ENCODE measurements at places on chromosomes 2 and 18. TPM values are rescaled to one million over a fixed set of nuclear protein-coding genes. Genes with fewer than 3 reads are reported as not detected.

DNA sequence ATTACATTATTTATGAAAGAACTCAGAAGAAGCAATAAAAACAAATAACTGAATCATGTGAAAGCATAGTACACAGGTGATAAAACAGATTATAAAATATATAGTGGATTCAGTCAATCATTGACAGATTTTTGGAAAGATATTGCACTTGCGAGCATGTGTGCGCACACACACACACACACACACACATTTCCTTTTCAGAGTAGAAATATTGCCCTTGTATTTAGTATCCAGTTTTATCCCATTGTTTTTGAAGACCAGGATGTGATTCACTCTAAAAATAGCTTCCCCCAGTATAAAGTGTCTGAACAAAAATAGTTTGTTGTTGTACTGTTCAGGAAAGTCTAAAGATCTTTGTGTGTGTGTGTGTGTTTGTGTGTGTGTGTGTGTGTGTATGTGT is 145.5 kb downstream of the CALCRL start:
- DNase-seq = no peak

DNA sequence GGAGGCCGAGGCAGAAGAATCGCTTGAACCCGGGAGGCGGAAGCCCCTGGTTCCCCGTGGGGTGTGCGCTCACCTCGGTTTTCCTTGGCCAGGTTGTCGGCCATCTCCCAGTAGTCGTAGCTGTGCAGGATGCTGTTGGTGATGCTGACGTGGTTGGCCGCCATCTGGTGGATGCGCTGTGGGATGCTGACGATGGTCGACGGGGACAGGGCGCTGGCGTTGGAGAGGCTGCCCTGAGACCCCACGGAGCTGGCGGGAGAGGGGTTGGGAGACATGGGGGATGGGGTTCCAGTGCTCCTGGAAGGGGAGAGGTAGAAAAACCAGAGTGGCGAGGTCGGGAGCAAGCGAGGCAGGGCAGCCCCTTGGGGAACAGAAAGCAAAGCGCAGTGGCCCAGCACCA is 64.4 kb upstream of the REV1 start:
- no peak for DNase-seq

- no peak for DNase-seq
These were observed 34.7 kb upstream of the MAP2 start for GRCh38 chr2:209389171-209389618.

GRCh38 chr18:11260961-11261461 is 111.6 kb upstream of the PIEZO2 start:
- DNase-seq = no peak

- DNase-seq = no peak
These were observed 549.4 kb downstream of the TRIB2 start for GRCh38 chr2:13266166-13266565.

- DNase-seq = peak; percentile 28
These were observed 484.2 kb downstream of the DLGAP1 start for GRCh38 chr18:3970929-3971328.

DNA sequence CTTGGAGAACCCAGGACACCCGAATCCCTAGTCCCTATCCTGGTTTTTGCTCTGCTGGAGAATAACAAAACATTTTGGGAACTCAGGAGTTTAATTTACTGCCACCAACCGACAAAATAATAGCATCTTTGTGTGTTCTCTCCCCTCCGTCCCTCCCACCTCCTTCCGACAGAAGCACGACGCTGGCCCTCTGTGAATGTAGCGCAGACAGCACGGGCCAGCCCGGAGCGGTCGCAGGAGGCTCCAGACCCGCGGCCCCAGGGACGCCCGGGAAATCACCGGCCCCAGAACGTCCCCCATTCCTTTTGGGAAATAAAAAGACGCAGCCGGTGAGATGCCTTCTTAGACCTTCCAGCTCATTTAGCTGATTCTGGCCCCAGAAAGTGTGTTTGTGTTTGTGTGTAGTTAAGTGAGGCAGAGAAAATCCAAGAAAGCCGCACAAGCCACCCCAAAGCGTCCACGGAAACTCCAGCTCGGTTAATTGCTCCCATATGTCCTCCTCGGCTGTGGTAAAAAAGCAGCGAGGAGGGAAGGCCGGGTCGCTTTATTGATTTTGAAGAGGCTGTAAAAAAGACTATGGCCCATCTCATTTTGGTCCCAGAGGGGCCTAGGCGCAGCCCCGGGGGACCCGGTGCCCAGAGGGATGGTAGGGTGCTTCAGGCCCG is 577 bp upstream of the TANC1 start:
- DNase-seq = no peak

DNA sequence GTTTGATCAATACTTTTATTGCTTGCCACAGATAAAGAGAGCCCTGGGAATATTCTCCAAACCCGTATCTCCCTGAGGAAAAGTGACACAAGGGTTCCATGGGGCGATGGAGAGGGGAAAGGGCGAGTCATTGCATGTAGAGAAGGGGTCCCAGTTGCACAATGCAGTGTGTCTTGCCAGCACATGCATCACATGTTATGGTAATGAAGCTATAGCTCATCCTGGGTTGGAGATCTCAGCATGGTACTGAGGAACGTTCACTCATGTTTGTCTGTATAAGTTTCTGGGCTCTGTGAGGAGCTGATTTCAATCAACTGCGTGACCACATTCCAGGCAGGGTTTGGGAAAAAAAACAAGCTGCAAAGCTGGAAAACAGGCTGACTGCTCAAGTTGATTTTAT is 220.7 kb upstream of the MC4R start:
- DNase-seq = no peak

DNA sequence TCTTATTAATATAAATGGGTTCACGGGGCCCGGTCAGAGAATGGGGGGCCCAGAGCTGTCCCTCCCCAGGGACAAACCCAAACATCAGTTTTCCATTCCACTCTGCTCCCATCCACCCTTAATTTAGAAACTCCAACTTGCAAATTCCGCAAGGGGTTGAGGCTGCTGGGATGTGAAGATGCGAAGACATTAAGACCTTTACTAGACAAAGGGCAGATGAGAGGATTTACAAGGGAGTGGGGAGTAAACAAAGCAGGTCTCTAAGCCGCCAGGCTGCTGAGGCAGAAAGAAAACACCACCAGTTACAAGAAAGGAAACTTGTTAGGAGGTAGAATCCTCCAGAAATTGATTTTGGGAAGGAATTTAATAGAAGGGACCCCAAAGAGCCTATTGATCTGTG is 33.1 kb downstream of the MARCO start:
- DNase-seq = no peak

DNA sequence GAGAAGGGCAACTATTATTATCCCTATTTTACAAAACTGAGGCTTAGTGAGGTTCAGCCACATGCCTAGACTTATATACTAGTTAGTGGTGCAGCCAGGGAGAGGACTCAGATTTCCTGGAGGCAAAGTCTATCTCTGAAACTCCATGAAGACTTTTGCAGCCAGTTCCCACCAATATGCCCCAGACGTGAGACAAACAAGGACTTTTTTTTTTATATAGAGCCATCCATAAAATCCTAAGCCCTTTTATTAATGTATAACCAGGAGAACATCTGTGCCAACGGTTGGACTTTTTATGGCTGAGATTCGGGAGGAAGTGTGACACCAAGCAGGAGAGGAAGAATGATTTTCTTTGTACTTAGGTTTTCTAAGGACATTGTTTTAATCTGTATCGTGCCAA is 29.9 kb downstream of the LIPG start:
- no peak for DNase-seq

GRCh38 chr2:218284106-218284811 is 8.0 kb downstream of the TMBIM1 start:
- DNase-seq = no peak

DNA sequence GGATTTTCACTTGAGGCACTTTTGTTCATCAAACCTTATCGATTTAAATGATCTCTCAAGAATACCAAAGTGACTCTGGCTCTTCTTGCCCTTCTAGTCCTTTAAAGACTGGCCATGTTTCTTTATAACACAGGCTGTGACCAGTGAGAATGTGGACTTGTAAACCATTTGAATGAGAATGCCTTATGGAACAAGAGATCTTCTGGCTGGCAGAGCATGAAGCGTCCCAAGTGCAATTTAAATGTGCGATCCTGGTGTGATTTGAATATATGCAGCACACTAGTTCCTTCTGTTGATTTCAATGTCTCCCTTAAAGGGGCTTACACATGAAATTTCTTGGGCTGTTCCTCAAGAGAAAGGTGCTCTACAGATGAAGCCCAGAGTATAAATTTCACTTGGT is 262.4 kb upstream of the CCDC68 start:
- DNase-seq = no peak

- DNase-seq = no peak
These were observed 61.4 kb downstream of the PRPF40A start for GRCh38 chr2:152655880-152656279.

DNA sequence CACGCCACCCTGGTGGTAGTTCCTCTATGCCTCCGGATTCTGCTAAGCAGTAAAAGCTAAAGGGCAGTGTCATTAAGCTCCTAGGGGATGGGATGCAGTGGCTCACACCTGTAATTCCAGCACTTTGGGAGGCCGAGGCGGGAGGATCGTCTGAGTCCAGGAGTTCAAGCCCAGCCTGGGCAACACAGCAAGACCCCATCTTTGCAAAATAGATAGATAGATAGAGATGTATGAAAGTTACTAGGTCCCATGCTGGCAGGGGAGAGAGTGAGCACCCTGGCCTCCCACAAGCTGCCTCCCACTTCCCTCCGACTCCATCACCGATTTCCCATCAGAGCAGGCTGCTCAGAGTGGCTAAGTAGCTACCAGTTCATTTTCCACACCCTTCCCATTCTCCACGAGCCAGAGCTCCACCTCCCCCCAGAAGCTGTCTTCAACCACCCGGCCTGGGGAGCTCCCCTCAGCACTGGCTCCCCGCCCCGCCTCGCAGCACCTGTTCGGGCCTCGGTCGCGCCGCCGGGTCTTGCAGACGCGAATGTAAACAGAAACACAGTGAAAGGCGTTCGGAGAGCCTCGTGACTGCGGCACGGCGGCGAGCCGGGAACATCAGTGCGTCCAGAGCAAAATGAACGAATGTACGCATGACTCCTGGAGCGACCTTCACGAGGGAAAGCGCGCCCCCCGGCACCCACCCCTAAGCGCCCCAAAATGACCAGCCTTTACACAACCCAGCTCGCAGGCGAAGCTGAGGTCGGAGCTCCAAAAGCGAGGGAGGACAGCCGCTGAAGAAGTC is 598 bp upstream of the CEP68 start:
- peak; percentile 80 for DNase-seq

- DNase-seq = no peak
These were observed 33.8 kb downstream of the NPC1 start for GRCh38 chr18:23552505-23552904.

- DNase-seq = peak; percentile 5
These were observed 971.3 kb upstream of the FAM98A start for GRCh38 chr2:34570266-34570872.

GRCh38 chr2:42556315-42556890 is 12.0 kb upstream of the MTA3 start:
- DNase-seq = no peak

DNA sequence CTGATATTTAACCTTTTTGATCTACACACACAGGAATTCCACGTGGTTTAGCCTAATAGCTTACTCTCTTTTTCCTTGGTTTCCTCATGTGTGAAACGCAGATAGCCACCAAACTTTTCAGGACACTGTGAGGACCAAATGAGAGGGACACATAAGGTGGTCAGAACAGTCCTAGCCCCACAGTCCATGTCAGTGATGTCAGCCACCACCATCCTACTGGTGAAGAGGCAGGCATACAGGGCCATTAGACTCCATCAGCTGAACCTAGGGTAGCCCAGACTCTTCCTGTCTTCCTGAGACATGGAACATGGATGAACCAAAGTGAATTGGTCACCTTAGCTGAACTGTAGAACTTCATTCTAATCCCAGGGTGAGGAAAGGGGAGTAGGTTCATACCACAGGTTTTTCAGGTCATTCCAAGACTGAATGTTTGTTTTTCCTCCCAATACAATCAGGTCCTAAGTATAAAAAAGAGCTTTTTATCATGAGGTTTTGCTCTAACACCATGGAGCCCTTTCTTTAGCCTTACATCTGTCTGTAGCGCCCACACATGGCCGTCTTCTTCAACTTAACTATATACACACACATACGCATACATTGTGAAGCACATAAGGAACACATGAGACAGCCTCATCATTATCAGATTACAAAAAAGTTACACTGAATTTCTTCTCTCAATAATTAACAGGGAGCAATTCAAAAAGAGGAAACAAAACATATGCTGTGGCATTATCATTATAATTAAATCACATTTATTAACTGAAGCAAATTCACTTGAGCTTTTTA is 18.5 kb upstream of the NFE2L2 start:
- no peak for DNase-seq

DNA sequence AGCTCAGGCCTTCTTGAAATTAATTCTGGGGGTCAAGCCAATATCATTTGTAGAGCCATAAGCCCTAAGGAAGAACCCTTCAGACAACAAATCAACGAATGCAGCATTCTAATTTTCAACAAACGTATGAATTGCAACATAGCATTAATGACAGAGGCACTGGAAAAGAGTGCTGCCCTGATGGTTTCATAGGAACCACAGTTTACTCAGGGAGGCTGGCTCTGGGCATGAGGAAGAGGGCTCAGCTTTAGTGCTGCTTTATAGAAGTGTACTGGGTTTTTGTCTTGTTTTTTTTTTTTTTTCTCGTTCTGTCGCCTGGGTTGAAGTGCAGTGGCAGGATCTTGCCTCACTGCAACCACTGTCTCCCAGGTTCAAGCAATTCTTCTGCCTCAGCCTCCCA is 36.1 kb upstream of the CAB39 start:
- DNase-seq = no peak

DNA sequence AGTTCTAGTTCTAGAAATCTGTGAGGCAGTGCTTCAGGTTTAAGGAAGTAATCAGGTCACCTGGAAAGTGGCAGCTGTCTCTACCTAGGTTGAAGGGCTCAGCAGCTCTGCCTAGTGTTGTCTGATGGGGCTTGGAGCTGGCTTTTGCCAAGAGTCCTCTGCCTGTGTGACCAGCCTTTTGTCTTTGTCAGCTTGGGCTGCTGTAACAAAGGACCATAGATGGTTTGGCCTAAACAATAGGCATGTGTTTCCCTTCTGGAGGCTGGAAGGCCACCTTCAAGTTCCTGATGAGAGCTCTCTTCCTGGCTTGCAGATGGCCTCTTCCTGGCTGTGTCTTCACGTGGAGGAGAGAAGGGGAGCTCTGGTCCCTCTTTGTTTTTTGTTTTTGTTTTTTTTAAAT is 13.3 kb downstream of the UBE2F start:
- DNase-seq = no peak

Gene STARD6
- total RNA-seq = not detected

Gene CAPN13
- total RNA-seq = not detected

Gene G6PC2
- not detected for total RNA-seq

Gene LDLRAD4
- total RNA-seq = 31.6 TPM

Gene RIT2
- not detected for total RNA-seq
